Keratinocyte (primary cell): ENCODE measurements at places on chromosomes 4 and X.

GRCh38 chrX:114037515-114037914 is 546.4 kb upstream of the HTR2C start:
- no peak for DNase-seq

GRCh38 chrX:19720236-19720635 is 167.2 kb downstream of the SH3KBP1 start:
- DNase-seq: no peak

GRCh38 chrX:37752281-37752680 is 27.6 kb upstream of the CYBB start:
- DNase-seq: no peak

DNA sequence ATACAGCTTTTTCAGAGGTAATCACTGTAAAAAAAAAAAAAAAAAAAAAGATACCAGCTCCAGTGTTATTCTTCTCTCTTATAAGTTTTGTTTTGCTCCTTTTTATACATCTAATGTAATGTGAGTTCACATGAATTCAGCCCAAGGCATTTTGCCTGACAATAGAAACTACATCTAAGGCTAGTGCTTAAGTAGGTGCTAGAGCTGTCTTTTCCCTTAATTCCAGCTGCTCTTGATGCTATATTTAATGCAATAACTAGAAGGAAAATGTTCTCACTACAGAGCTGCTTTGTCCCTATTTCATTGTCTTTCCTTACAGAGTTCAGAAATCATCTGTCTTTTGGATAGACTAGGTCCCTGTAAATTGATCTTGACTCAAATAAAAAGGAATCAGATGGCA is 150.1 kb downstream of the NAA11 start:
- DNase-seq: no peak

GRCh38 chr4:151725087-151725486 is 35.7 kb downstream of the GATB start:
- no peak for DNase-seq

DNA sequence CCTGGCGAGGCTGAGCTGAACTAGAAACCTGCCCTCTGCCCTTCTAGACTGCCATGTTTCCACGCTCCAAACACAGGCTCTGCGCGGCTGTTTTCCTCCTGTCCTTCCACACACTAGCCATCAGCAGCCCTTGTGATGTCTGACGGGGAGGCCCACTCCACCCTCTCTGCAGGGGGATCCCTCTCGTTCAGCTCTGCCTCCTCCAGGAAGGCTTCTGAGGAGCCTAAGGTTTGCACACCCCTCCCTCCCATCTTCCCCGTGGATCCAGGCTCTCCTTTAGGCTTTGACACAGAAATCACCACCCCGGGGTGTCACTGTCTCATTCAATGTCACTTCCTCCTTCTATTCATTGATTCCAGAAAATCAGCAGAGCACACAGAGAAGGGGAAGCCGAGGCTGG is 38.6 kb upstream of the CRMP1 start:
- DNase-seq: no peak

DNA sequence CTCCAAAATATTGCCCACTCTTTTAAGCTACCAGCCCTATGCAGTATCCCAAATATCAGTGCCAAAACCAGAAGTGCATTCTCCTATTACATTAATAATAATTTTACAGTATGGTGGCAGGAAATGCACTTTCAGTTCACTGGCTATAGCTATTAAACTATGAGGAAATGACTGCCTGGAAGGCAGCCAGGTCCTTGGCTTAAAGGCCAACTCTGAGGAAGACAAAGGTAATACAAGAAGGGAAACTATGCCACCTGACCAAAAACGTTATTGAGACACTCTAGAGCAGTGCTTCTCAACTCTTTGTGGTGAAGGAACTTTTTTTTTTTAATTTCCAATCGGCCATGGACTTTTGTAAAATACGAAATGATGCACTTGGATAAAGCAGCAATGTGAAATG is 133.6 kb upstream of the VAMP7 start:
- DNase-seq: no peak

- no peak for DNase-seq
Observed at GRCh38 chrX:123881330-123881729, 21.5 kb downstream of the XIAP start.

- DNase-seq: no peak
Observed at GRCh38 chr4:169293343-169294176, 22.8 kb upstream of the SH3RF1 start.

GRCh38 chr4:72820107-72820506 is 249.4 kb downstream of the COX18 start:
- DNase-seq: no peak

DNA sequence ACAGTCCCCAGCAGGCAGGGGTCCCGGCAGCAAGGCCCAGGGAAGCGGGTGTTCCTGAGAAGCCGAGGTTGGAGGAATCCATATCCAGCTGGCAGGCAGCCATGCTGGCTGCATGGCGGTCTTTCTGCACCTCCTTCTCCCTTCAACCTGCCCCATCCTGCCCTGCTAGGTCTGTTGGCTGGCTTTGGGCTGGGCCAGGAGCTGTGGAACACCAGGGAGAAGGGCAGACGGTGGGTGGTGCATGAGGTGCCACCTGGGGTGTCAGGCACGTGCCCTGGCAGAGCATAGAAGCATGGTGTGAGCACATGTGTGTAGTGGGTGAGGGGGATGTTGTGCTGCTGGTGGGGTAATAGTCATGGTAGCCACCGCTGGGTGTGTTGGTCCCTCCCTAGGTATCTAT is 150.1 kb downstream of the PJA1 start:
- no peak for DNase-seq

DNA sequence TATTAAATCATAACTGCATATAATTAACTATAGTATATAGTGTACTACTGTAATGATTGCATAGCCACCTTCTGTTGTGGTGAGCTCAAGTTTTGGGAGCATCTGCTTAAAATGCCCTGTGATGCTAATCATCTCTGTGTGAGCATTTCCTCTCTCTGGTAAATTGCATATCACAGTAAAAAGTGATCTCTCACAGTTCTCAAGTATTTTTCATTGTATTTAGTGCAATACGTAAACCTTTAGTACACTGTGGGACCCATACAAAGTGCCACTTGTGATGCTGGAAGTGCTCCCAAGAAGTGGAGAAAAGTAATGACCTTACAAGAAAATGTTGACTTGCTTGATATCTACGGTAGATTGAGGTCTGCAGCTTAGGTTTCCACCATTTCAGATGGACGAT is 82.0 kb downstream of the WWC2 start:
- no peak for DNase-seq

DNA sequence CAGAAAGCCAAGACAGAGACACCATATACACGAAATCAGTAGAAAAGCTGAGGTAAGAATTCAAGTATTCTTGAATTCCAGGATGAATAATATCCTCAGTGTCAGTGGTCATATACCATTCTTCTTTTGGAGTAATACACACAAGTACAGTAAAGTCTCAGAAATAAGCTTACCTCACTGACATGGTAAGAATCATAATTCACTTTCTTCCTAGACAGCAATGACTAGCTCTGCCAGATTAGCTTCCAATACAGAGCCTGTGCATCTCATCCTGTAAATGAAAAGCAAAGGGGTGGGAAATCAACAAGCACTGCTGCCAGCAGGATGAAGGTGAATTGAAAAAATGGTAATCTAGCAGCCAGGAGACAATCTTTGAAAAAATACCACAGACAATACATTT is 31.2 kb upstream of the VSIG4 start:
- DNase-seq: no peak

- no peak for DNase-seq
Observed at GRCh38 chr4:163988391-163988790, 493.9 kb downstream of the TMA16 start.

DNA sequence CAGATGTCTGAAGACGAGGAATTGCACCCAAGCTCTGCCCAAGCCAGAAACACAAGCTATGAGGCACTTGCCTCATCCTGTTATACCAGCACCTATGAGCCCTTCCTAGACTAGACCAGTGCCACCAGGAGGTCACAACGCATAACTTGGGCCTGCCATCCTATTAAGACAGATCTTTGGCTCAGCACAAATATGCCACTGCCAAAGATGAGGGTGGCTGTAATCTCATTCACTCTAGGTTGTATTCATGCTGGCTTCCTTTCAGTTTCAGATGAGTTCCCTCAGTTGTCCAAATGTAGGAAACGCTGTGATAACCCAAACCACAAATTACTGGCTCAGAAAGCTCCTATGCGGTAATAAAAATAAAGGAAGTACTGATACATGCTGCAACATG is 76.5 kb upstream of the CITED1 start:
- no peak for DNase-seq

DNA sequence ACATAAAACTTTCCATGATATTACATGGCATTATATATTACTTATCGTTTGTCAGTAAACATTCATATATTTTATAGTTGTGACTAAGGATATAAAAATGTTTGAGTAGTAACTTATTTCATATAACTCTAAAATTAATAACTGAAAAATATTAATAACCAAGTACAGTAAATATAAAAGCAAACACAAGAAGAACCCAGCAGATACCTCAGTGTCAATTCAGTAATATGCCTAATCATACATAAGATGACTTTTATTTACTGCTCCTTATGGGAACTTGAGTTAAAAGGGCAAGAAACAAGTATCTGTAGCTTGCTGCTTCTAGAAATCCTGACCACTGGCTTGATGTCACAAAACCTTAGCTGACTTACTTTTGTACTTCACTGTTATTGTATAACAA is 28.4 kb upstream of the MAPK10 start:
- no peak for DNase-seq

- DNase-seq: no peak
Observed at GRCh38 chr4:14912426-14912825, 89.9 kb upstream of the CPEB2 start.

DNA sequence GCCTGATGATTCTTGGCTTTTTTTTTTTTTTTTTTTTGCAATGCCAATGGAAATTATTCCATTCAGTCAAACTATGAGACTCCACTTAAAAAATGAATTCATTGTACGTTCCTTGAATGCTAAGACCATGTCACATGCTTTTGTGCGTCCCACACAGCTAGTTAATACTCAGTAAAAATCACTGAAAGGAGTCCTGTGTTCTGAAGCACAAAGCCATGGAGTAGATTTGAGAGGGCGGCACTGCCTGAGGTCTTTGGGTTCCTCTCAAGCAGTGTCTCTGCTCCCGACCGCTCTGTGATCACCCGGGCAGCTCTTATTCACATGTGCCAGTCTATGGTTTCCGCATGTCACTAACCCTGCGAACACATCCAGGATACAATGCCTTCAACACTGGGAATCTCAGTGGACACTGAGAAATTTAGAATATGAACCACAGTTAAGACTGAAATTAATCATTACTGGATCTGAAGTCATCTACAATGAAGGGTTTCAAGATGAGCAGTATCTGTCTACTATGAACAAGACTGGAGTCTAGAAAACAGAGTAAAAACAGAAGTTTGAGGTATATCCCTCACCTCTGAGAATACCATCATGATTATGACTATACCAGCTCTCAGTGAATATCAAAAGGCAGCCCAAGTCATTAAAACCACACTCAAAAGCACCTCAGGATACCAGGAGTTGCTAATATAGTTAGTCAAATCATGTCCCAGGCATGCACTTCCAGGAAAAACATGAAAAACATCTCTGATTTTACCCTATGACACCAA is 193.0 kb downstream of the MGST2 start:
- DNase-seq: no peak

- no peak for DNase-seq
Observed at GRCh38 chr4:824461-825062, 1.4 kb downstream of the CPLX1 start.

GRCh38 chr4:185672151-185672550 is 136.8 kb upstream of the PDLIM3 start:
- DNase-seq: no peak

DNA sequence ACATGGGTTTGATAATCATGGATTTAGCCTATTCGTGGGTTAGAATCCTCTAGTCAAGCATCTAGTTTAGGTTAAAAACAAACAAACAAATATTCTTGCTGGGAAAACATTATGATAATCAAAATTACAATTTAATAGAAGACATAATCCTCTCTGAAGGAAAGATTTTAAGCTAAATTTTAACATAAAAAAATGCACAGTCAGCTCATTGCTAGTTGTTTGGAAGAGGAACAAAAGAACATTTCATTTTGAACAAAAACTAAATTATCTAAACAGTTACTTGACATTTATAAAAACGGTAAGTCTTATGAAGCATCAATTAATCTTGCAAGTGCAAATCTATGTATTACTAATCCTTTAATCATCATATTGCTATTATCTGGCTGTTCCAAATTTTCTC is 18.2 kb upstream of the AGA start:
- no peak for DNase-seq

GRCh38 chr4:109125084-109125483 is 177.4 kb downstream of the COL25A1 start:
- no peak for DNase-seq

DNA sequence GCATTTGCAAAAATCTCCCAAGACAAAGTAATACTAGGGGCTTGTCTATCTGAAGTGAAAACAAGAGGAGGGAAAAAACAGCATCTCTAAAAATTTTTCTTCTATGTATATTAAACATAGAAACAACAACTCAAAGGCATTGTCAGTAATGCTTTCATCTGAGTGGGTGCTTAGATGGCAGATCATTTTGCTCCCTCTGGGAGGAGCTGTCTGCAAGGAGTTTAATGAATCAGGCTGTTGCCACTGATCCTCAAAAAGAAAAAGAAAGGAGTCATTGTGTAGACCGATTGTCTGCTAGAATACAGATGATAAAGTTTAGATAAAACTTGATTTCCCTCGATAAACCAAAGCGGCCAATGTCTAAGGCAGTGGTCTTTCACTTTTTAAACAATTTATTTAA is 49.7 kb upstream of the KLHL8 start:
- DNase-seq: no peak

DNA sequence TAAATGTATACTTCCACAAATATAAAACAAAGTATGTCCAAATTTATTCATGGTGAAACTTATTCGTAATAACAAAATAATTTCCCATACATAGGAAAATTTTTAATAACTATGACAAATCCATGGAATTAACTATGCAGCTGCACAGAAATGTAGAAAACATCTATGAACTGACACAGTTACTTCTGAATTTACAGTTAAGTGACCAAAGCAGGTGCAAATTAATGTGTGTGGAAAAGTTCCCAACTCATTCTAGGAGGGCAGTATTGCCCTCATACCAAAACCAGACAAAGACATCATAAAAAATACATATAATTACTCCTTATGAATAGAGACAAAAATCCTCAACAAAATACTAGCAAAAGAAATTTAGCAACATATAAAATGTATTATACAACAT is 12.5 kb downstream of the LDOC1 start:
- no peak for DNase-seq

DNA sequence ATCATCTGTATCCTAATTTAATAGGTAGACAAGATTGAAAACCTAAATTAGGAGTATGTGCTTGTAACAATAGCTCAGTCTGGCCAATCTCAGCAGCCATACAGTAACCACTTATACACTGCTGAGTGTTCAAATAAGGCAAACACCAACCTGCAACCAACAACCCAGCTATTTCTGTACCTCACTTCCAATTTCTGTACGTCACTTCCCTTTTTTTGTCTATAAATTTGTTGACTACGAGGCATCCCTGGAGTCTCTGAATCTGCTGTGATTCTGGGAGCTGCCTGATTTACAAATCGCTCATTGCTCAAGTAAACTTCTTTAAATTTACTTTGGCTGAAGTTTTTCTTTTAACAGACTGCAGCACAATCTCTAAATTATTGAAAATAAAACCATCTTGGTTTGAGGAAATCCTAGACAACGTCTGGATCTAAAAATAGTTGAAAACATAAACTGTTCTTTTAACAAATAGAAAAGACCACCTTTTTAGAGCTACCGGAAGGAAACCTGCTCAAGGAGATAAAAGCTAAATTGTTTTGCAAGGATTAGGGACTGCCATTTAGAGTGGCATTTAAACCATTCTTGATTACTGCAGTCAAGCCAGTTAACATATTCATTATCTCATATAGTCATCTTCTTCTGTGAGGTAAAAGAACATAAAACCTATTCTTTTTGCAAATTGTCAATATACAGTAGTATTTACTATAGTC is 778.1 kb downstream of the SH3BGRL start:
- DNase-seq: no peak
